Left lung (tissue), 14 donors: ENCODE measurements at places on chromosomes 5 and 9.

GRCh38 chr5:86866036-86866435, 248.3 kb downstream of the COX7C start:
- no peak for DNase-seq

DNA sequence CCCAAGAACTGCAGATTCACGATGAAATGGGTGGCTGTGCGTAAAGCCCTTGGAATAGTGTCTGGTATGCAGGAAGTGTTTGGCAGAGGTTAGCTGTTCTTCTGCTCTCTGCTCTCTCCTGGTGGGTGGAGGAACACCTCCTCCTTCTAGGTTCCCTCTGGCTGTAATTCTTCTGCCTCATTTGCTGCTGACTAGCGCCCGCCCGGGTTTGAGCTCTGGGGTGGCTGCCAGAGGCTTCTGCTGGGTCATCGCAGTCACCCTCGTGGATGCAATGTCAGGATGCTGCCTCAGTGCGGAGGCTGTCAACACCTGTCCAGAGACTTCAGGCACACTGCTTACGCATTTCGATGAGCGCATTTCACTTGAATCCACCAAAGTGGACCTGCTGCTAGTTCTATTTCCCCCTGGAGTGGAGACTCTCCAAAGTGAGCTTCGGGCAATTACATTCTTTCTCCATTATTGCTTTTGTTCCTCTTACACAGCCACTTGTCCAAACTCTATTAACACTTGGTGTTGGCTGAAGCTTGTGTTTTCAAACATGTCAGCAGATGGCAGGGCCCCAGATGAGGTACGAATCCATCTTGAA, 11.7 kb downstream of the DOCK2 start:
- no peak for DNase-seq

- no peak for DNase-seq
These were observed 19.4 kb downstream of the PSMB7 start for GRCh38 chr9:124395826-124396225.

DNA sequence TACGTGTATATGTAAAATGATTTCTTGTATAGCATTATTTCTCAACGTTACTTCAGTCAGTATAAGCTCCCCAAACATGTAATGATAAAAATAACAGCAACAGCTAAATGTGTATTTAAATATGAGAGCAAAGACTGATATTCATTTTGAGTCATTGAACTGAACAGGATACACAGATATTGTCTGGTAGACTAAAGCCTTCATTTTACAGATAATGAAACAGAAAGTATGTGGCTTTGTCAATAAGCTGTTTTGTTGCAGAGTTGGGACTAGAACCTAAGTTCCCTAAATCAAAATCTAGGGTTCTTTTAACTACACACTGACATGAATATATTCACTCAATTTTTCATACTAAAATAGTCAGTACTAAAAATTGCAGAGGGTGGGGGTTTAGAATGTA, 80.4 kb upstream of the MARCHF11 start:
- no peak for DNase-seq

DNA sequence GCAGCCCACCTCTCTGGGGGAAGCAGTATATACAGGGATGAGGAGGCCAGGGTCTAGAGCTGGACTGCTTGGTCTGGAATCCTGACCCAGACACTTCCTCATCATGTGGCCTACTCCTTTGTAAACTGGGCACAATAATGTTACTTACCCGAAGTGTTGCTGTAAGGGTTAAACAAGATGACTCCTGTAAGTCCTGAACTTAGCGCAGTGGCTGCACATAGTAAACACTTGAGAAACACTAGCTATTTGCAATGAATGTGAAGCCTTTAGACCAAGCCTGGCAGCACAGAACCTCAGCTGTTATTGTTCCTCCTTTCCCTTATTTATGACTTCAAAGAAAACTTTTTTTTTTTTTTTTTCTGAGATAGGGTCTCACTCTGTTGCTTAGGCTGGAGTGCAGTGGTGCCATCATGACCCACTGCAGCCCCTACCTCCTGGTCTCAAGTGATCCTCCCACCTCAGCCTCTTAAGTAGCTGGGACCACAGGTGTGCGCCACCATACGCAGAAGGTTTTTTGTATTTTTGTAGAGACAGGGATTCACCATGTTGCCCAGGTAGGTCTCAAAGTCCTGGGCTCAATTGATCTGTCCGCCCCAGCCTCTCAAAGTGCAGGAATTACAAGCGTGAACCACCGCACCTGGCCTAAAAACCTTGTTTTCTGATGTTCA, 96.2 kb upstream of the IL6ST start:
- no peak for DNase-seq

DNA sequence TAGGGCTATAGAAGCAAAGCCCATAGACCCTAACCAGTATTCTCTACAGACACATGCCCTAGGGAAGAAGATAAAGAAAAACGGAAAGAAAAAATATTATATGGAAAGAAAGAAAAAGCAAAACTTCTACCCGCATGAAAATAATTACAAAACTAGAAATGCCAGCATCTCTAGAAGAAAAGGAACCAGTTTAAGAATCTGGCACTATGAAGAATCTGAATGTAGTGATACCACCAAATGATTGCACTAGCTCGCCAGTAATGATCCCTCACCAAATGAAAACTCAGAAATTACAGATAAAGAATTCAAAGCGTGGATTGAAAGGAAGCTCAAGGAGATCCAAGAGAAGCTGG, 341.9 kb upstream of the GRIA1 start:
- no peak for DNase-seq

DNA sequence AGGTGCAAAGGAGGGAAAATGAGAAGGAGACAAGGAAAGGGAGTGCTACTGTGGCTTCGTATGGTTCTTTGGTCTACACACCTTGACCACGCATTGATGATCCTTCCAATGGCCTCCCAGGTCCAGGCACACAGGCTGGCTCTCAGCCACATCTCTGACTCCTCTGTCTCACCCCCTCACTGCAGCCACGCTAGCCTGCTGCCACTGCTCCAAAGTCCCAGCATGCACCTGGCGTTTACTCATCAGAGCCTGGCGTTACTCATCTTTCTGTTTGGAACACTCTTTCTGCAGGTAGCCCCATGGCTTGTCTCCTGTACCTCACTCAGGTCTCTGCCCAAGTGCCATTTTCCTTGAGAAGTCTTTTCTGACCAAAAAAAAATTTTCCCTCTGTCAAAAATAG, 195.5 kb downstream of the SNCAIP start:
- DNase-seq: no peak

- DNase-seq: no peak
These were observed 18.4 kb upstream of the IL17B start for GRCh38 chr5:149397530-149397929.

DNA sequence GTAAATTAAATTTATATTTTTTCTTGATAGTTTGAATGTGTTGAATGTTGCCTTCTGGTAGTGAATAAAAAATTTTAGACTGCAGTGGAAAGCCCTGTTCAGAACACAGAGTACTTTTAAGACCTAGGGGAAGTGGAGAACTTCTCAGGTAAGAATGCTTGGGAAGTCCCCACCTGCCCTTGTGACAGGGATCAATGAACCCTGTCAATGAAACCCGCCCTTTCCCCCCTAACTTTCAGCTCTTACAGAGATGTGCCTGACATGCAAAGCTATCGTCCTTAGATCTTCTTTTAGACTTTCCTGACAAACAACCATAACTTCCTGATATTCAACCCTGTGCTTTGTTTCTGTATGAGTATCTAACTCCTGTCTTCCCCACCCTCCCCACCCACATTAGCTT, 562.7 kb downstream of the TLE4 start:
- no peak for DNase-seq

DNA sequence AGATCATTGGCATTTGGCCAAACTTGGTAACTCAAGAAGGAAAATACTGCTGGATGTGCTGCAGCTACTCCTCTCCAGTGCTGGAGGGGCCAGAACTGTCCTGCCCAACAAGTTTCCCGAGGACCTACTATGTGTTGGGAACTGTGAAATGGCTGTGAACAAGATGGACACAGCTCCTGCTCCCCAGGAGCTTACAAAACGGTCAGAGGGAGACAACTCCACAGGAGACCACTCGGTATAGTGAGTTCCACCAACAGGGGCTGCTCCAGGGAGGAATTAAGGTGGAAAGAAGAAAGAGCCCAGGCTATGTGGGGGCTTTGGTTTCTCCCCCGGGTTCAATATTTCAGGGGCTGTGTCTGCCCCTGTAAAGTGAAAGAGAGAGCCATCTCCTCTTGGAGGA, 78.8 kb downstream of the GNA14 start:
- no peak for DNase-seq

DNA sequence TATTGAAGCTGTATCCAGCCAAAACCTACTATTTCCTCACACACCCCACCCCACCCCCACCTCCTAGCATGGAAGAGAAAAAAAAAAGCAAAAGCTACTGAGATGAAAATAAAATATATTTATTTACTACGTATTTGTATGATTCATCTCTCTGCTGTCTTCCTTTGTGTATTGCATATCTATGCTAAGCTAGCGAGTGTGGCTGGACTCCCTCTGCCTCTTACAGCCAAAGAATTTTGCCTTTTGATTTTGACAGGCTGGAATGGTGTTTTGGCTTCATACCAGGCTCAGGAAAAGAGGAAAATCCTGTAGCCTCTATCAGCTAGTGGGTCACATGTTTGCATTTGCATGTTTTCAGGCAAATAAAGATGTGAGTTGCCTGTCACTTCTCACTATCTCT, 2.2 kb downstream of the ABLIM3 start:
- no peak for DNase-seq

DNA sequence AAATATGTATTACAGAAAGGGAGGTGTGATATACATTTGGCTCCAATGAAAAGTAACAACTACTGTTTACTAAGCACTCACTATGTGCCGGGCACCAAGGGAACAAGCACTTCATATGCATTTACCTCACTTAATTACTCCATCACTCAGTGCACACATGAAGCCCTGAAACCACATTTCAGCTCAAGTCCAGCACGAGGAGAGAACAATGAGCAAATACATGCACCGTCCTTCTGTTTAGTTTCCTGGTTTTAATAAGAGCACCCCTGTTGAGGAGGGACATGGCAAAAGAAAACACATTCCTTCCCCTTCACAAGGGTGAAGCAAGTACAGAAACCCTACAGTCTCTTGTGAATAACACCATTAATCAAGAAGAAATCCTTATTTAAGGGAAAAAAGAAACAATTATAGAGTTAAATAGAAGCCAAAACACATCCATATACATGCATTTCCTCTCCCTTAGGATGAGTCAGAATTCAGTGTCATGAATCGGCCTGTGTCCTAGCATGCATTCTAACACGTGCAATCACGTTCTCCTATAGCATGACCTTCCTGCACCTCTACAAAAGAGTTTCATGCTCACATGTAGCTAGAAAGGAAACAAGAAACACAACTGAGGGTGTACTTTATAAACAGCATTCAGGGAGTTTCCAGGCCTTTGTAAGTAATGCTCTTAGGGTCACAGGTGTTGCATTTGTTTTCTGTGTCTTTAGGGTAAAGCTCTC, 411.6 kb downstream of the BNC2 start:
- DNase-seq: no peak

DNA sequence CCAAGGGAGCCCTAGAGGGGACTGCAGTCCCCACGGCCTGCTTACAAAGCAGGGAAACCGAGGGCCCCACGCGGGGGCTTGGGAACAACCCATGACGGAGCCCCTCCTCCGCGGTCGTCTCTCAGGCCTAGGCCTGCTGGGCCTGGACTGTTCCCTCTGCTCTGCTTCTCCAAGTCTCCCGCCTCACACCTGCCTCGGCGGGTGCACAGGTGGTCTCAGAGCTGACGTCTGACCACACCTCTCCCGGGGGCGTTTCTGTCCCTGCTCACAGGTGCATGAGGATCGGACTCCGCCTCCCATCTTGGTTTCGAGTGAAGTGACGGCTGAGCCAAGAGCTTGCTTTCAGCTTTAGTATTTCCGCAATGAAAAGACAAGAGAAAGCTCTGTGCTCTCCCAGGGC, 72.1 kb downstream of the MRPL36 start:
- DNase-seq: no peak

DNA sequence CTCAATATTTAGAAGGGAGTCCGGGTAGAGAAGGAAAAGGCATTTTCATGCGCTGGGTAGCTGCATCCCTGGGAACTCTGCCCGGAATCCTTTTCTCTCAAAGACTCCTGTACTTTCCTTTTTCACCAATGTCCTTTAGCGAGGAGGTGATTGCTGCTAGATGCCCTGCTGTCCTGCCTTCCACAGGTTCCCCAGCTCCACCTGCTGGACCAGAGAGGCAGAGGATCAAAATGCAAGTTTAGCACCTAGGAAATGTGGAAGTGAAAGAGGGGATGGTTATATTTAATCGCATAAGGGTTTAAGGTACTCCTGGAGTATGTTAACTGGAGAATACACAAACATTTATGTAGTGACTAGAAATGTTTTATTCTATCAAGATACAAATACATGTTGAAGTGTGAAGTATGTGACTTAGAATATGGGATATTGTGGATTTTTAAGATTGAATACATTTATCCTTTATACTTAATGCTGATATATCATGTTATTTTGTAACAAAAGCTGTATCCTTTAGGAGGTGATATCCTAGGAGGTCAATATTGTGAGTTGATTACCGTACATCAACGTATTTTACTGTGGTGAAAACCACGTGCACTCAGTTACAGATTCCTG, 145.7 kb downstream of the ARHGAP26 start:
- DNase-seq: peak; percentile 41

DNA sequence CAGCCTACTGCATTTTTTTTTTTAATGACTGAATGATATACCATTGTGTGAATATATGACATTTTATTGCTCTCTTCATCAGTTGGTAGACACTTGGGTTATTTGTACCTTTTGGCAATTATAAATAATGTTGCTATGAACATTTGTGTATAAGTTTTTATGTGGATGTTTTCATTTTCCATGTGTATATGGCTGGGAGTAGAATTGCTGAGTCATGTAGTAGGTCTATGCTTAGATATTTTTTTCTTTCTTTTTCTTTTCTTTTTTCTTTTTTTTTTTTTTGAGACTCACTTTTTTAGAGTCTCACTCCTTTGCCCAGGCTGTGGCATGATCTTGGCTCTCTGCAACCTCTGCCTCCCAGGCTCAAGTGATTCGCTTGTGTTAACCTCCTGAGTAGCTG, 32.9 kb upstream of the FAM120AOS start:
- DNase-seq: no peak

DNA sequence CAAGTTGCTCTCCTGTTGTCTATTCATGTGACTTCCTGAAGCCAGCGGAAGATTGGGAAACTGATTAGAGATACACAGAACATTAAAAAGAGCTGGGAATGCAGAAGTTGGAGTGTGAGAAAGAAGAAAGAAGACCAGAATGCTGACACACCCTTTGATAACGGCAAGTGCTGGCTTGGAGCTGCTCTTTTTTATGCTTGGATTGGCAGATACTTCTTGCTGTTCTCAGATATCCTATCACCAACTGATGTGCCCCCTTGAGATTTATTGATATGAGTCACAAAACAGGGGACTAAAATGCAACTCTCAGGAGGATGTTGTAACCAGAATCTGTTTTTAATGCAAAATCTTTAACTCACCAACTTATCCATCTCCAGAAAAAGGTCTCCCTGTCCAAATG, 56.0 kb upstream of the ASTN2 start:
- no peak for DNase-seq

- DNase-seq: no peak
These were observed 223.7 kb upstream of the NFIL3 start for GRCh38 chr9:91647371-91647770.

- no peak for DNase-seq
These were observed 37.4 kb downstream of the ELOVL7 start for GRCh38 chr5:60806591-60807243.

GRCh38 chr5:89418407-89419085, 535.6 kb upstream of the MEF2C start:
- no peak for DNase-seq
